ENCODE measurements at places on chromosomes 5 and 9.

DNA sequence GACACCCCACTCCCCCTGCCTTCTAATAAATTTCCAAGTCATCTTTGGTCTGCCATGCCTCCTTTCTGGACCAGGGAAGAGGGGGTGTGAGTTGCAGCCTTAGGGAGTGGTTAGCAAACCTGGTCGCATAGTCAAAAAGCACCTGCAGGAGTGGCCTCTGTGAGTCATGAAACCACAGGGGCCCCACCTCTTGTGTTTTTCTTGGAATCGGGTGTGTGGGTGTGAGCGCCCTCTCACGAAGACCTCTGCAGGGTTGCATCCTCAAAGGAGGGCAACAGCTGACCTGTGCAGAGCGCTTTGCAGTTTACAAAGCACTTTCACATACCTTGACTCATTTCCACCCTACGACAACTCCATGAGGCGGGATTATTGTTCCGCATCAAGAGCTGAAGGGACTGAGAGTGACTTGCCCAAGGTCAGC, 36.8 kb upstream of the TEX48 start:
- DNase-seq: no peak

DNA sequence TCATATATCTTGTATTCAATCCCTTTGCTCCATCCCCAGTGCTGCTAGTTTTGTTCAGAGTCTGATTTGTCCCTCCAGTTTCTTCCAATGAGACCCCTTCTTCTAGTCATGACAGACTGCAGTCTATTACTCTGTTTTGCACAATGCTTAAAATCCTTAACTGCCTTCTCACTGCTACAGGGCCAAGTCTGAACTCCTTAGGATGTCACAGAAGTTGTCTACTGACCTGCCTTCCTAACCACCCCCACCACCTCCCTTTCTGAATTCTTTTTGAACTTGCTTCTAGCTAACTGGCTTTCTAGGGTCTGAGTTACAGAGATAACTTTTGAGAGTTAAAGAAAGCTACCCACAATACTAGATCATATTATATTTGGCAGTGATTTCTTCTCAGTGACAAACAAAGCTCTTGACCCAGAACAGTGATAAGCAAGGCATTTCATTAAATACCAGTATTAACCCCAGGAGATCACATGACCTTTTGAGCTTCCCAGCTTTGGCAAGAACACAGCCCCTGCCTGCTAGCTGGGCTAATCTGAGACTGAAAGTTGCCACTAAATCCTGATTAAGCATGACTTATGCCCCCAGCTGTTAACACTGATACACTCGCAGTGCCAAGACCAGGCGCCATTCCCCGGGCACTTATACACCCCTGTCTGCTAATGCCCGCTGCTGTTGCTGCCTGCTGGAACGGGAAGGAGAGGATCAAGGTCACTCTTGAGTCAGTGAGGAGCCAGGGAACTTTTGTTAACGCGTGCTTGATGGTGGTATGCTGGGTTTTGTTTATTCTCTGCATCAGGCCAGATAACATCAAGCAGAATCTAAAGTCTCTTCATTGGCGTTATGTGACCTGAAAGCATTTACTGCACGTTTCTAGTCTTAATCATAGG, 36.4 kb upstream of the ADAMTSL1 start:
- DNase-seq: peak; percentile 47

GRCh38 chr9:5869315-5870019, 21.2 kb upstream of the MLANA start:
- DNase-seq: no peak

GRCh38 chr5:67310740-67311139, 114.1 kb upstream of the CD180 start:
- no peak for DNase-seq

GRCh38 chr9:69993110-69993509, 50.5 kb upstream of the MAMDC2 start:
- DNase-seq: no peak

DNA sequence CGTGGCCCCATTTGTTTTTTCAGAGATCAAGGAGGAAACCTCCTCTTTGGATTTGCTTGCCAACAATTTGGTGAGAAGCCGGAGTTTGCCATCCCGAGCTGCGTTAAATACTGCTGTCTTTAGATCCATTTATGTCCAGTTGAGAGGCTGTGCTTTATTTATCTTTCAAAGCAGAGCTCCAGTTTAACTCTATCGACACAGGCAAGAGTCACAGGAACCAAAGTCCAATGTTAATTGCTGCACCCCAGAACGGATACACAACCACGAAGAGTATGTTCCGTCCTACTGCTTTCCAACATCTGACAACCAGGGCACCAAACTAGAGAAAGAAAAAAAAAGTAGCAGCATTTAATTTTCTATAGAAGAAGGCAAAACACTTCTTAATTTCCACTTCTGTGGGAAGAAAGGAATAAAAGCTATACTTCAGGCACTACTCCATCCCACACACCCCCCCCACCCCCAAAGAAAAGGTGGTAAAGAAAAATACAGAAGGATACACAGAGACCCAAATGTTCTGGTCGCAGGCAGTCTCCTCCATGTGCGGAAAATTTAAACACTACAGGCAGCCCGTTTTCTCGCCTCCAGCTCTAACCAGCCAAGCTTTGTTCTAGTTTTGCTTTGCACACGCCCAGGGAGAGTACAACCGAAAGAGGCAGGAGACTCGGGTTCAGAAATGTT, 1.1 kb downstream of the FEM1C start:
- peak; percentile 54 for DNase-seq

GRCh38 chr5:59193616-59194319, 610.9 kb downstream of the RAB3C start:
- peak; percentile 95 for DNase-seq

GRCh38 chr5:100434815-100435214, 100.4 kb upstream of the FAM174A start:
- DNase-seq: no peak

DNA sequence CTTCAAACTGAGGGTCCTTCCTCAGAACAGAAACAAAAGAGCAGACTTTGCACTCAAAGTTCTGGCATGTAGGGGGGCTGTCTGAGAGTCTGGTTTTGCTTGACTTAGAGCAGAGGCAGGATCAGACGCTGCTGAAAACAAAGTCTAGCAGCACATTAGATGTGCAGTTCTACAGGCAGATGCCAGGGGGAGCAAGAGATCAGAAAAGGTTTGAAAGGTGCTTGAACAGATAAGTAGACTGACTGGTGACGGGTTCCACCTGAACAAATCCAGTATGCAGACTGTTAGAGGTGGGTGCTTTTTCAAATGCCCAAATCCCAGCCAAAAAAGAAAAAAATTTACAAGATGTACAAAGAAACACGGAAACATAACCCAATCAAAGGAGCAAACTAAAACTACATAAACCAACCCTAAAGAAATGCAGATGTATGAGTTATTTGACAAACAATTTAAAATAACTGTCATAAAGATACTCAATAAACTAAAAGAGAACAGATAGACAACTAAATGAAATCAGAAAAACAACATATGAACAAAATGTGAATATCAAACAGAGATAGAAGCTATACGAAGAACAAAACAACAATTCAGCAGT, 194.7 kb upstream of the FREM1 start:
- DNase-seq: peak; percentile 44

DNA sequence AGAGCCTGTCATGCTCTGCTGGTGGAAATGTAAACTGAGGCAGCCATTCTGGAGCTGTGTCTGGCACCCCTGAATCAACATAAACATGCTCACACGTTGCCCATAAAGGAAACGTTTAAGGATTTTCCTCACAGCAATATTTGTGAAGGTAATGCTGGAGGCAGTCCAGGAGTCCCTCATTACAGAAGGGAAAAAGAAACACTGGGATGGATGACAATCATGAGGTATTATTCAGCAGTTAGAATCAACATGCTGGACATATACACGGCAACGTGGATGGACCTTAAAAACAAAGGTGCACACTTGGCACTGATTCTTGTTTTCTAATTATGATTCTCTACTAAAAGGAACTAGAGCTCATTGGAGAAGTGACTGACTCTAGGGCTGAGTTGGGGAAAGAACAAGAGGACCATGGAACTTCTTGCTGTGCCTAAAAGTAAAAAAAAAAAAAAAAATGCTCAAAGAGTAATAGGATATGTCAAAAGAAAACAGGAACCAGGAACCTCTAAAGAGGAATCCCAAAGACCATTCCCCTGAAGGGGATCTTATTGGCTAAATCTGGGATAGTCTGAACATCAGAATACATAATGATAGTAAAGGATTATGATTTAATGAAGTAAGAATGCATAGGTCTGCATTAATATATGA, 18.6 kb downstream of the B4GALT1 start:
- DNase-seq: no peak

DNA sequence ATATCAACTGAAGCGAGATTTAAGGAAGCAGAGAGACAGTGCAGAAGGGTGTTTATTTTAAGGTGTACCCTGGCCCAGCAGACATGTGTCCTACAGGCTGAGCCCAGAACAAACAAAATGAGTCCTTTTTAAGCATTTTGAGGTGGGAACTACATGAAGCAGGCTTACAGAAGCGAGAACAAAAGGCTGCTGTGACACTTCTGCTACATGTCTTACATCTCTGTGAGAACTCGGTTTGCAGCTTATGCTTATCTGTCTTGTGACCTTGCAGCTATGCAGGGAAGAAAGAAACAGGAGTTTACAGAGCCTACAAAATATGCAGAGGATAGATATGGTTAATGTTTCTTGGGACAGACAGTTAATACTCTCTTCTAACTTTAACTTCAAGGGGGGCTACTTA, 295.9 kb downstream of the CEMIP2 start:
- DNase-seq: no peak

GRCh38 chr5:143638654-143639053, 173.3 kb upstream of the HMHB1 start:
- no peak for DNase-seq

- no peak for DNase-seq
Measured at GRCh38 chr9:37925006-37925405, 21.1 kb upstream of the SLC25A51 start.

DNA sequence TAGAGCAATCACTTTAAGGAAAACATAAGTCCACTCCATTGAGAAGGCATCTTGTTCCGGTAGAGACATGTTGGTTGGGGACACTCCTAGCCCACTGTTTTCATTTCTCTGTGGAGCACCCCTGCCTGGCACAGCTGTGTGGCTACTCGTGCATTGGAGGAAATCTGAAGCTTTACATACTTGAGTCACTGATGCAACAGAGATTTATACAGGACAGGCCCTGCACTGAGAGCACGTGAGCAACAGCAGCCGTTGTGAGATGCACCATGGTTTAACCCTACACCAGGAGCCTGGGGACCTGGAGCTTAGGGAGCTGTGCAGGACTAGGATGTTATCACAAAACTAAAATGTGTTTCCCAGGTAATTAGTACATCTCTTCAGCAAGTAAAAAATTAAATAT, 230.7 kb upstream of the IRX1 start:
- DNase-seq: no peak

- DNase-seq: peak; percentile 69
Measured at GRCh38 chr5:65774346-65774745, 52.3 kb downstream of the NLN start.

- DNase-seq: peak; percentile 27
Measured at GRCh38 chr9:121945849-121946248, 147.3 kb downstream of the TTLL11 start.

Measured in fibroblast of pulmonary artery (primary cell).